ENCODE measurements at places on chromosomes 16 and 17.

DNA sequence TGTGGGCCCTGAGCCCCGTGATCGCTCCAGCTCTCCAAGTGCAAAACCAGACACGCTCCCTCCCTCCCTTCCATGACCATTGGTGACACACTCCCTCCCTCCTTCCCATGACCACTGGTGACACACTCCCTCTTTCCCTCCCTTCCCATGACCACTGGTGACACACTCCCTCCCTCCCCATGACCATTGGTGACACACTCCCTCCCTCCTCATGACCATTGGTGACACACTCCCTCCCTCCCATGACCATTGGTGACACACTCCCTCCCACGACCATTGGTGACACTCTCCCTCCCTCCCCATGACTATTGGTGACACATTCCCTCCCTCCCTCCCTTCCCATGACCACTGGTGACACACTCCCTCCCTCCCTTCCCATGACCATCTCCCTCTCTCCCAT, 56.3 kb downstream of the LMF1 start:
- peak; percentile 39 for DNase-seq

DNA sequence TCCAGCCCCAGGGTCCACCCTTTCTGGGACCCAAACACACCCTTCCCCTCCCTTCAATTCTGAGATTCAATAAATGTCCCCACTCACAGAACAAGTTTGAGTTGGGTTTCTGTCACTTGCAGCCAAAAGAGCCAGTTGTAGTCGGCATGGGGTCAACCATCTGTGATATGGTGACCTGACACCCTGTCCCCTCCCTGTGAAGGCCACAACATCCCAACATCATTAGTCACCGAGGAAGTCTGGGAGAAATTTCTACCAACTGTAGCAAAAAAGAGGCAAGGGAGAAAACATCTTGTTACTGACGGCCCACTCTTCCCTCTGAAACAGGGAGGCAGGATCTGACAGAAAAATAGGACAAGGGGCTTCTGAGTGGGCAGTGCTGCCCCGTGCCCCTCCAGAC, 638 bp upstream of the LYZL6 start:
- DNase-seq: no peak

GRCh38 chr17:15087946-15088345, 177.2 kb downstream of the PMP22 start:
- no peak for DNase-seq

- DNase-seq: peak; percentile 95
These were observed at the start of gene MAZ for GRCh38 chr16:29806099-29806579. MAZ (plus strand) TSS chr16:29806529; CDS start chr16:29806702, 173 bp downstream.

- no peak for DNase-seq
These were observed 19.4 kb upstream of the SUPT4H1 start for GRCh38 chr17:58371300-58371950.

GRCh38 chr17:72631949-72632684, 460.4 kb downstream of the SLC39A11 start:
- DNase-seq: no peak

DNA sequence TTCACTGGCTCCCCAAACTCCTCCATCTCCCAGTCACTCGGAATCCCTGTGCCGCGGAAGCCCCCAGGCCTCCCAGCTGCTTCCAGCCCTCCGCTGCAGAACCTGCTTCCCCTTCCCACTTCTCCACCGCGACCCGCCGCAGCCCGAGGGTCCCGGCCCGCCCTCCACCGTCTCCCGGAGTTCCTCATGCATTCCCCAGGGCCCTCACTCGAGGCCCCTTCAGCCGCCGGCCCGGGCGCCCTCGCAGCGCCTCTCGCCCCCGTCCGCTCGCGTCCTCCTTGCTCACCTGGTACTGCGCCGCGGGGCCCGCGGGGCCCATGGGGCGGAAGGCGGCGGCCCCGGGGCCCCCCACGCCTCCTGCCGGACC, 329 bp downstream of the SMARCD2 start:
- DNase-seq: no peak

GRCh38 chr17:44312396-44313104, 4.1 kb downstream of the RUNDC3A start:
- DNase-seq: no peak

DNA sequence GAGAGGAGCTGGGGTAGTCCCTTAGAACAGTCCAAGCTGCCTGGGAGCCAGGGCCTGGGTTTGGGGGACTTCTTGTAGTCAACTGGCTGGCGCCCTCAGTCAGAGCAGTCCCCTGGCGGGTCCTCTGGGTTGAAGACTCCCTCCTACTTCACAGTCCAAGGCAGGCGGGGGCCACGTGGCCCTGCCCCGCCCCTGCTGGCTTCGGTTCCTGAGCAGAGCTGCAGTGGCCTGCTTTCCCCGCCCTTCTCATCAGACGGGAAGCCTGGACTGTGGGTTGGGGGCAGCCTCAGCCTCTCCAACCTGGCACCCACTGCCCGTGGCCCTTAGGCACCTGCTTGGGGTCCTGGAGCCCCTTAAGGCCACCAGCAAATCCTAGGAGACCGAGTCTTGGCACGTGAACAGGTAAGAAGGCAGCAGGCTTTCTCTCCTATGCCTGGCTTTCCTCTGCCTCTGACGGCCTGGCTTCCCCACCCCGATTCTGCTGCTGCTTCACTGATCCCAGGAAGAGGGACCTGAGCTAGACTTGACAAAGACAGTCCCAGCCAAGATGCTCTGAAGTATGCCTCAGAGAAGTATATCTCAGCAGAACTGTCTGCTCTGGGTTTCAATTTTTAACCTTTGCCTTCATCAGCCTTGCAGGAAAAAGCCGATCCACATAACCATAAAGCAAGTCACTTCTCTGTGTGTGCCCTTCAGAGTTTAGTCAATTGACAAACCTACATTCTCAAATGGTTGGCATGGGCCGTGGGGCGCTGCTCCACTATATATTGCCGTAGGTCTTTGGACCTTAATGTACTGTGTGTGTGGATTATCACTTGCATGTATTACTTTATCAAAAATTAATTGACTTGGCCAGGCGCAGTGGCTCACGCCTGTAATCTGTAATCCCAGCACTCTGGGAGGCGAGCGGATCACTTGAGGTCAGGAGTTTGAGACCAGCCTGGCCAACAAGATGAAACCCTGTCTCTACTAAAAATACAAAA, 56.3 kb downstream of the SF3B3 start:
- DNase-seq: no peak

Data from GM03348 (cell line).